Aorta (tissue), 5 donors: ENCODE measurements at places on chromosomes 7 and 10. TPM values are rescaled to one million over a fixed set of nuclear protein-coding genes. Genes with fewer than 3 reads are reported as not detected.

The HYAL4 gene
- total RNA-seq: not detected

DNA sequence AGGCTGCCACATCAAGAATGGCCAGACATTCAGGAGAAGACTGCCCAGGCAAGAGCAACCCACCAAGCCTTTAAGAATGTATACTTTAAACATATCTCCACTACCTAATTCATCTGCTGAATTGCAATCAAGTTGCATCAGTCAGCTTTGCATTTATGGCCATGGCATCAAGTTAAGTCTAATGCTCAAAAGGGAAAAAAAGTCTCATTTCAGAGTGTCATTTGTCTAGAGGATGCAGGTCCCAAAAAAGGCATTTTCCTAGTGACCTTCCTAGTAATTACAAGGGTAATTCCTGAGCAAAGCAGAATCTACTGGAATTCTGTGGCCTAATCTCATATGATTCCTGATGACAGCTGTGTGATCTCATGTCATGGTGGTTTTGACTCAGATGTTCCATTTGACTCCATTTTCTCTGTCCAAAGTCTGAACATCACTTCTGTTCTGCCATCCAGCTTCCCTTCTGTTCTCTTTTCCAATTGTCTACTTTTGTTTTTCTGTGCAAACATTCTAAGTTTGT, 7.3 kb upstream of the CABCOCO1 start:
- no peak for DNase-seq

The PAPOLB gene
- total RNA-seq: 0.26 TPM

DNA sequence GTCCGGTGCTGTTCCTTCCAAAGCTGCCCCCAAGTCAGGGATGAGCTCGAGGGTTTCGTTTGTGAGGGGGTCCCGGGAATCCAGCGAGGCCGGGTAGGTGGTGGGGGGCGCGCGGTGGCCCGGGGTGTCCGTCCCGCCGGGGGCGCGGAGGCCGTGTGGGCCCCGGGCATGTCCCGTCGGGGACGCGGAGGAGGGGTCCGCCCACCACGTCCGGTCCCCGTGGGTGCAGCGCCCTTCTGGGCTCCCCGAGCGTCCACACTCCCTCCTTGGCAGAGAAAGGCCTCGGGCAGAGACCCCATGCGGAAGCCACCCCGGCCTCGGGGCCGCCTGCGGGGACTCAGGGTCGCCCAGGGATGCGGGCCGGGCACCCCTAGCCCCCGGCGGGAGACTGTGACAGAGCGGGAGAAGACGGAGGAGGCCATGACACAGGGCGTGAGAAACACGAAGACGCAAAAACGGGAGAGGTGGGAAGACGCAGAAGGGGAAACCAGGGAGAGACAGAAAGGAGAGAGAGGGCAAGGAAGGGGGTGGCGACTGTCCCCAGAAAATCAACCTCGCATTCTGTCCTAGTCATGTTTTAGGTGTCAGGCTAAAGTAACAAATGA, 640 bp upstream of the ZNF425 start:
- DNase-seq: peak; percentile 86

The MALRD1 gene
- 1.2 TPM for total RNA-seq

GRCh38 chr10:5583525-5584175, 58.9 kb downstream of the CALML3 start:
- peak; percentile 67 for DNase-seq

- DNase-seq: no peak
Observed at GRCh38 chr10:35910234-35910633, 268.1 kb upstream of the FZD8 start.
